ENCODE measurements at places on chromosomes 3 and 15.
A peak's percentile ranks its signal among the peaks of the same experiment; 100 is the strongest.

- peak; percentile 90 for DNase-seq
These were observed 36.6 kb downstream of the PSTPIP1 start for GRCh38 chr15:77031376-77032050.

DNA sequence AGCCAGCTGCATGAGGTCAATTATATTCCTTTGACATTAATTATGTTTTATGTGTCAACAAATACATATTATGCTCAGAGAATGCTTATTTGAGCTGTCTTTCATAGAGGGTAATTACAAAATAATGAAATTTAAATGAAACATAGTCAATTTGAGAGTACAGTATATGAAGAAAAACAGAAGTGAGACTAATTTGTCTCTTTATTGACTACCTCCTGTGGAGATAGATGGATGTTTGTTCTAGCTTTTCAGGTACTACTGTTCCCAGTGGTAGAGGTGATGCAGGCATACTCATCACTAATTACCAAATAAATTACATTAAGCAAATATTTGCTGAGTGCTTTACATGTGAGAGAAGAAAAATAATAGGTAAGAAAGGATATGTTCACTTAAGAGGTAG lies 1129.6 kb downstream of the OTOL1 start:
- no peak for DNase-seq

DNA sequence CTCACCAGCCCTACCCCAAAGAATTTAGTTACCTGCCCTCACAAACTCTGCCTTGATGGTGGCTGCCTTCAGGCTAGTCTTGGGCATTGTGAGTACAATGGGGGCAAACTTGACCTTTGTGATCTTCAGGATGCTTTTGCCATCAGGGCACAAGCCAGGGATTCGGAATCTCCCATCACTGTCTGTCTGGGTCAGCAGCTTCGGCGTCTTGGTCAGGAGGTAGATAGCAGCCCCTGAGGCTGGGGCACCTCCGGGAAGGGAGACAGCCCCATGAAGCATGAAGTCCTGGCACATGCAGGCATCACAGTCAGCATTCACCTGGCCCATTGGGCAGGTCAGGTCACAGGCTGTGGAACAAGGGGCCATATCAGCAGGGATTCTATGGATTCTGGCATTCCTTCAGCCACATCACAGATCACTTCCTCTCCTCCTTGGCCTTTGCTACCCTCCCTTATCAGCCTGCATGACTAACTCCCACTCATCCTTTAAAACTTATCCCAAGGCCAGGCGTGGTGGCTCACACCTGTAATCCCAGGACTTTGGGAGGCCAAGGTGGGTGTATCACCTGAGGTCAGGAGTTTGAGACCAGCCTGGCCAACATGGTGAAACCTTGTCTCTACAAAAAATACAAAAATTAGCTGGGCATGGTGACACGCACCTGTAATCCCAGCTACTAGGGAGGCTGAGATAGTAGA lies 6.9 kb downstream of the CILP start:
- DNase-seq, result no peak

DNA sequence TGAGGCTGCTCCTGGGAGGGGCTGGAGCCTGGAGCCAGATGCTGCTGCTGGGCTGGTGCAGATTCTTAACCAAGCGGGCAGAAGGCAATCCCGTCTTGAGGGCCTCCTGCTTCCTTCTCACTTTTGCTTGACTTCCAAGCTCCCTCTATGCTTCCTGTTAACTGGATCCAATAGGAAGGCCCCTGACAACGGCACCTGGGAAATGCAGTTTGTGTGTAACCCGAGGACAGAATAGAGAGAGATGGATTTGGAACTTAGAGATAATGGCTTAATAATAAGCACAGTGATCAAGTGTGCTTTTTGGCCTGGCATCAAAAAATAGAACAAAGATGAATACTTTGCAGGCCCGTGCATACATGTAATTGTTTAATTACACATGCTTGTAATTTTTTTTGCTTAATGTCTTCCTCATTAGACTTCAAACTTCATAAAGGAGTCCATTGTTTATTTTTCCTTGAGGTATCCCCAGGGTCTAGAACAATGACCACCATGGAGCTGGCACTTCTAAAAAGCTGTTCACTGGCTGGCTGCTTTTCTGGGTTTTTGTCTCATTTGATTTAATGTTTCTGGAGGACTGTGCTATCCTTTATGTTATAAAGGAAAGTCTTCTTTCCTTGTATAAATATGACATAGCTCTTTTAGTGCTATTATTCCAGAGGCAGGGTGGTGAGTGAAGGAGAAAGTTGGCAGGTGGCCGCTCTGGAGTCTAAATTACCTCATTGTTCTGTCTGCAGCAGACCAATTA lies 63.3 kb upstream of the MITF start:
- no peak for DNase-seq

DNA sequence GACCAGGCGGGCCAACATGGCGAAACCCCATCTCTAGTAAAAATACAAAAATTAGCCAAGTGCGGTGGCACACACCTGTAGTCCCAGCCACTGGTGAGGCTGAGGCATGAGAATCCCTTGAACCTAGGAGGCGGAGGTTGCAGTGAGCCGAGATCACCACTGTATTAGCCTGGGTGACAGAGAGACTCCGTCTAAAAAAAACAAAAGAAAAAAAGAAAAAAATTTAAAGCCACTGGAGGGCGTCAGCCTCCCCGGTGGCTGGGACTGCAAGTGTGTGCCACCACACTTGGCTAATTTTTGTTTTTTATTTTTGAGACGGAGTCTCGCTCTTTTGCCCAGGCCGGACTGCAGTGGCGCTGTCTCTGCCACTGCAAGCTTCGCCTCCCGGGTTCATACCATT lies 7.9 kb downstream of the RTF1 start:
- DNase-seq, result peak; percentile 25

- no peak for DNase-seq
These were observed 23.6 kb upstream of the CAV3 start for GRCh38 chr3:8709801-8710507.

GRCh38 chr3:23738944-23739343 lies 66.8 kb upstream of the UBE2E1 start:
- DNase-seq, result no peak

DNA sequence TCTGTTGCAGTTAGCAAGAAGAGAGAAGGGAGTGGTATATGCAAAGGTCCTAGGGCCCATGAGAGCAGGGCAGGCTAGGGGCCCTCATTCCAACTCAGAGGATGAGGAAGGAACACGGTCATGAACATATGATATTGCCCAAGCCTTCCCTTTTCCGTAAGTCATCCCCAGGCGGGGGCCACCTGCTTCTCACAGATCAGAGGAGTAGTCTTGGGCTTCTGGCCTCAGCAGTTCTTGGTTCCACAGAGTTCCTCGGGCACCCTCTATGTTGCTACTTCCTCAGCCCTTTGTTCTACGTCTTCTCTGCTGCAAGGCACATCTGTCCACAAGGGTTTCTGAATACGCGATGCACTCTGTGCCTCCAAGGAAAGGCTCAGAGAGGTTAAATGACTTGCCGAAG lies 25.3 kb downstream of the EPHB3 start:
- no peak for DNase-seq

- no peak for DNase-seq
These were observed 29.6 kb downstream of the FSIP1 start for GRCh38 chr15:39752991-39753390.

GRCh38 chr3:17642474-17642873 lies 100.0 kb downstream of the TBC1D5 start:
- no peak for DNase-seq

GRCh38 chr15:63715818-63716217 lies 117.9 kb downstream of the HERC1 start:
- DNase-seq, result no peak

- DNase-seq, result no peak
These were observed 27.6 kb downstream of the FGD5 start for GRCh38 chr3:14846226-14846880.

- no peak for DNase-seq
These were observed 161.4 kb upstream of the POU1F1 start for GRCh38 chr3:87437765-87438164.

GRCh38 chr15:88894348-88894818 lies 961 bp downstream of the HAPLN3 start:
- peak; percentile 88 for DNase-seq
